Stimulated activated CD8-positive, alpha-beta memory T cell treated with anti-CD3 and anti-CD28 coated beads, Interleukin-7, amount 100 ng/mL, for 1 hour (primary cell): ENCODE measurements at places on chromosomes 7 and 10.

- no peak for DNase-seq
These were observed 17.2 kb upstream of the AGR2 start for GRCh38 chr7:16822029-16822428.

- no peak for DNase-seq
These were observed 85.5 kb upstream of the SLC25A13 start for GRCh38 chr7:96407427-96407826.

DNA sequence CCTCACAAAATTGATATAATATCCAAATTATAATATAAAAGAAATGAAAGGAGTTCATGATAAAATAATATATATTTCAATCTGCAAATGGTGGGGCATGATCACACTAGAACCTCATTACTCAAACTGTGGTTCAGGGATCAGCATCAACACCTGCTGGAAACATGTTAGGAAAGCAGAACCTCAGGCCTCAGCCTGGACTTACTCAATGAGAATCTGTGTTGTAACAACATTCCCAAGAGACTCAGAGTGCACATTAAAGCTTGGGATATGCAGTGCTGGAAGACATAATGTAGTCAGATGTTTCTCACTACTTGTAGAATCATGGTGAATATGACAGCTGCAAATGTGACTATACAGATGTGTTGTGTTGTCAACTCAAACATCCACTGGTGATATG, 81.7 kb upstream of the ITPRID1 start:
- no peak for DNase-seq

DNA sequence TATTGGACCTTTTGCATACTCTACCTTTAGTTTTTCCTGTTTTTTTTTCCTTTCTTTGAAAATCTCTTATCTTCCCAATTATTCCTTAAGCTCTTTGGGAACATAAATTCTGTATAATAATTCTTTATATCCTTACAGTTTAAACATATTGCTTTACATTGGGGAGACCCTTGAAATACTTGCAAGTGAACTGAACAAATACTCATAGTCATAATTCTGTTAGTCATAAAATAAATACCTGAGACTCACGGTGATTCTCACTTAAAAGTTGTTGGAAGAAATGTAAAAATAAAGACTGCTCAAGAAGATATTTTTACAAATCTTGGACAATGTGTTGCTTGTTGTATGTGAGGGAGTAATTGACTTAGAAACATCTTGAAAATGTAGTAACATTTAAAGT, 515.2 kb upstream of the POT1 start:
- no peak for DNase-seq

DNA sequence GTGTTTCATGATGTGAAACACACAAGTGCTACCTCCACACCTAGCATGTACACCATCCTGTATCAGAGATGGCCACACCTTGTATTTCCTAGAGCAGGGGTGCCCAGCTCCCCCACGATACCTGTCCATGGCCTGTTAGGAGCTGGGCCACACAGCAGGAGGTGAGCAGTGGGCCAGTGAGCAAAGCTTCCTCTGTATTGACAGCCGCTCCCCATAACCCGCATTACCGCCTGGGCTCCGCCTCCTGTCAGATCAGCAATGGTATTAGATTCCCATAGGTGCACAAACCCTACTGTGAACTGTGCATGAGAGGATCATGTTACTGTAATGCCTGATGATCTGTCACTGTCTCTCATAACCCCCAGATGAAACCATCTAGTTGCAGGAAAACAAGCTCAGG, 145.6 kb upstream of the RNF32 start:
- DNase-seq: no peak

DNA sequence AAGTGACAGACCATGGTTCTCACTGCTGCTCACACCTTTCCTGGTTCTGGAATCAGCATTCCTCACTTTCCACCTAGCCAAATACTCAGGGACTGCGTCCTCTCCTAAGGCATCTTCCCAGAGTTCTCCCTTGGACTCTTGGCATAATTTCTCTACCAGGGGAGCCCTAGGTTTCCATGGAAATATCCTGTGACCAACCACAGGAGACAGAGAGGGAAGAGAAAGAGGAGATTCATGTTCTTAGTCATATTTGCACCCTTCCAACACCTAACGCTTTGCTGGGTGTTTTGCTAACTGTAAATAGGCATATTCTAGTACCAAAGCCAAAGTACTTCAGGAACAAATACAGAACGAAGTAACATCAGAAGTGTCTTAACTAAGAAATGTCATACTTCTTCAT, 28.6 kb downstream of the DENND11 start:
- no peak for DNase-seq

GRCh38 chr10:72449941-72450441, 95.3 kb upstream of the DNAJB12 start:
- no peak for DNase-seq

DNA sequence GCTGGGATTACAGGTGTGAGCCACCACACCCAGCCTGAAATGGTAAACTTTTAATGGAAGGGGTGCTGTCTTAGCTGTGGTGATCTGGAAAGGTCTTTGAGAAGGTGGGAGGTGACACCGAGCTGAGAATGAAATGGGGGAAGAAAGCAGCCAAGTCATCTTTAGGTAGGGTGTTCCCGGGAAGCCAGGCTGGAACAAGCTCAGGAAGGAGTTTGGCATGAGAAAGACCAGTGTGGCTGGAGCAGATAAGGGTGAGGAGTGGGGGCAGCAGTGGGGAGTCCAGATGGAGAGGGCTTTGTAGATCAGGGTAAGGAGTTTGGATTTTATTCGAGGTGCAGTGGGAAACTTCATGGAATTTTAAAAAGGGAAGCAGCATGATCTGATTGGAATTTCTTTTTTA, 30.0 kb downstream of the KIFBP start:
- no peak for DNase-seq

GRCh38 chr7:142827951-142828500, 26.9 kb upstream of the EPHB6 start:
- DNase-seq: no peak

DNA sequence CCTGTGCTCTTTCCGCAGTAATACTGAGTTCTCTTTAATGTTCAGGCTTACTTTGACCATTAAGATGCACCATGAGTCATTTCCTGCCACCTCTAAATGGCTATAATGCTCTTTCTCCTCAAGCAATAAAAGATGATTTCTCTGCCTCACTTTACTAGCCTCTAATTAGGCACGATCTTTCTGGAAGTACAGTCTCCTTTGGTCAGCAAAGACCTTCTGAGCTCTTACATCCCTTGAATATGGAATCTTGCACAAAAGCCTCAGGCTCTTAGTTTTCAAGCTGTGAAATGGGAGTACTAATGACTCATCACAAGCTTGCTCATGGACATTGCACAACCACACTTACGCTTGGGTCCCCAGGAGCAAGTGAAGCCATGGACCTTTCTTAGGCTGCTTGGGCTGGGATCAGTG, 85.9 kb downstream of the FRMD4A start:
- no peak for DNase-seq

GRCh38 chr7:127582361-127582760, 3.0 kb downstream of the GCC1 start:
- DNase-seq: no peak

GRCh38 chr7:26735976-26736600, 128.3 kb downstream of the SKAP2 start:
- no peak for DNase-seq

GRCh38 chr7:1095621-1096155, 7.8 kb downstream of the GPER1 start:
- DNase-seq: no peak

DNA sequence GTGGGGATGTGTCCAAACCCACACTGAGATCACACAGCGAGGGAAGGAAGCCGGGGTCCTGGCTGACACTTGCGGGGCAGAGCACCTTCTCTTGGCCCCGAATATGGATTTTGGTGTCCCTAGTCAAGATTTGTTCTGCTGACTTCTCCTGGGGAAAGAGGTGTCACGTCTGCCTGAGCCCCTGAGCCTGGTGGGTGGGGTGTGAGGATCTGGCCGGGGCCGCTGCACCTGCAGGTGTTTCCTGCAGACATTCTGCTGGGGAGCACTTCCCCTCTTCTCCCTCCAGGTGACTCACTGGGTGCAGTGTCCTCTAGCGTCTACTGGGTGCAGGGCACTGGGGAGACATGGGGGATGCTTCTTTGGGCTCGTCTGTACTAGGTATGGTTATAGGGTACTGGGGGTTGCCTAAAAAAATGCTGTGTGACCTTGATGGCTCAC, 99.2 kb downstream of the GRK5 start:
- peak; percentile 34 for DNase-seq

DNA sequence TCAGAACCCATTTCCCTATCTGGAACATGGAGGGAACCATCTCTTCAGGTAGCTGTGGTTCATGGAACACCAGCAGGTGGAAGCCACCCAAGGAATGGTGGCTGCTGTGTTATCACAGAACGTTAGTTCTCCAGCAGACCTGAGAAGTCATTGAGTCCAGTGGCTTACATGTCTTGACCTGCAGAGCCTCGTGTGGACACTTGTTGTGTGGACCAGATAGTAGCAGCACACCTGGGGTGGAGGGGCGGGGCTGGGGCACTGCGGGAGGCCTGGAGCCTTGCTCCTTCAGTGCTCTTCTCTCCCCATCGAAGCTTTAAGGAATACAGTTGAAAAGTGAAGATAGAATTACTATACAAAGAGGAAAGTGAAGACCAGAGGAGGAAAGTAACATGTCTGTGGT, 42.4 kb downstream of the VWA2 start:
- DNase-seq: no peak

GRCh38 chr7:14092331-14092730, 102.9 kb upstream of the ETV1 start:
- no peak for DNase-seq

GRCh38 chr7:16688249-16688648, 42.3 kb downstream of the BZW2 start:
- DNase-seq: no peak

DNA sequence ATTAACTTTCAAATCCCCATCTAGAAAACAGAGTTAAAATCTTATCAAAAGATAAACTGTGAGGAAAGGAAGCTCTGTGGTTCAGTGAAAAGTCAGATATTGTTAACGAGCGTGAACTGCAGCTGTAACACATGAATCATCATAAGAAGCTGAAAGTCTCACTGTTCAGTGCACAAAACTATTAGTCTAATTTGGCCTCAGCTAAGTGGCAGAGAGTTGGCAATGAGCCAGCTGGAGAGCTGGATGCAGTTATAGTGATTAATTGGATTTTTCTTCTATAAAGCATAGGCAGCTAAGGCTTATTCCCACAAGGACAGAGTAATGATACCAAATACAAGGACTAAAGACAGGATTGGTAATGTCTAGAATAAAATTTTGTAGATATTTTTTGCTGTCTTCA, 101.1 kb upstream of the ABCB5 start:
- DNase-seq: no peak

DNA sequence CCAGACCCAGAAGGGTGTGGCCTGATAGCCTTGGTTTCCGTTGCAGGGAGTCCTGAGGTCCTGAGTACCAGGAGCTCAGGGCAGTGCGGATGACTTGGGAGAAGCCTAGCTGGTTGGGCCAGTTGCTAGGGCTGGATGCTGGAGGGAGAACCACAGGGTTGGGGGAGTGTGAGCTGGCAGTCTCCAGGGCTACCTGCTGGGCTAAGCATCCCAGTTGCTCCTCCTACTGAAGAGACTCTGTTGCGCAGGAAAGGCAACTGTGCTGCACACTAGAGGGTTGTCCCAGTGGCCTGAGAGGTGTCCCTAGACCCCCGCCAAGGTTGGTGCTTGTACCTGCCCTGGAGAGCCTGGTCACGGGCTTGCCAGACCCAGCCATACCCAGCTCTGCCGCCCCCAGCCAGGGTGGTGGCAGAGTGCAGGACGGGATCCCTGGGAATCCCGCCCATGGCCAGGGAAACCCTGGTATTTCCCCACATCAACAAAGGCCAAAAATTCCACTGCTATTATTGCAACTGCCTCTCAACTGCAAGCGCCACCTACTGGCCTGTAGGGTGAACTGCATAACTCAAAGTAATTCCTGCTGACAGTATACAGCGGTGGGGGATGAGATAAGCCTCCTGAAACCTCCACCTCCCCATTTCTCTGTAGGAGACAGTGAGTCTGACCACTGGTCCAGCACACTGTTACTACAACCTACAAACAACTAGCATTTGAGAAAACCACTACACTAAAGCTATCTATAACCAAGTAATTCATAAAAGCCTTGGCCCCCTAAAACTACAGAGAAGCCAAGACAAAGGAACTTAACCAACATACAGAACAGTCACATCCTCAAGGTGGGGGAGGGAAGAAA, 67.6 kb upstream of the DDC start:
- DNase-seq: peak; percentile 14

DNA sequence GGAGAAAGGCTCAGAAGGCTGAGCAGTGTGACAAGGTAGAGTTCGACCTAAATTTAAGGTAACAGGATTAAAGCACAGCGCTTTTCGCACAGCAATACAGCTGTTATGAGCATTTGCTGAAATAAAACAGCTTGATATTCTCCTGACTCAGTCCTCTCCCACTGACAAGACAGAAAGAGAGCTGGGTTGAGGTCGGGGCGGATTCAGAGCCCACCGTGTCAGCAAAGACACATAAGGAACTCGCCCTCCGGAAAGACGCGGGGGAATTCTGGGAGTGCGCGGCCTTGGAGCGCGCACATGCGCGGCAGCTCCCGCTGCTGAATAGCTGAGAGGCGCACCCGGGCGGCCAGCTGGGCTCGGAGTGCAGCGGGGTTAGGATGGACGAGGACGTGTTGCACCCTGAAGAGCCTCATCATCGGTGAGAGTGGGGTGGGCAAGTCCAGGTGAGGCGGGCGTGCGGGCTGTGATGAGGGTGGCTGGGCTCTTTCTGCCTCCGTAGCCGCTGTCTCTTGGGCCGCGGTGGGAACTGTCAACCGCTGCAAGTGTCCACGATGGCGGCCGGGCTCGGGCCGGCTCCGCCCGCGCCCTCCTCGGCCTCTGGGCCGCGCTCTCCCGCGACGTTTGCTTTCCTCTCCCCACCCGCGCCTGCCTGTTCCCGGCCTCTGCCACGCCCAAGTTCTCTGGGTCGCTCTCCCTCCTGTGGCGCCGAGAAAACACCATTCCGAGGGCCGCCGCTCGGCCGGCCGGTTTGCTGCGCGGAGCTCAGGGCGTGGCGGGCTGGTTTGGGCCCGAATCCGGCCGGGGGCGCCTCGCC, 120.6 kb downstream of the LYZL1 start:
- no peak for DNase-seq

- no peak for DNase-seq
These were observed 101.5 kb downstream of the FOXL3 start for GRCh38 chr7:391411-391951.

DNA sequence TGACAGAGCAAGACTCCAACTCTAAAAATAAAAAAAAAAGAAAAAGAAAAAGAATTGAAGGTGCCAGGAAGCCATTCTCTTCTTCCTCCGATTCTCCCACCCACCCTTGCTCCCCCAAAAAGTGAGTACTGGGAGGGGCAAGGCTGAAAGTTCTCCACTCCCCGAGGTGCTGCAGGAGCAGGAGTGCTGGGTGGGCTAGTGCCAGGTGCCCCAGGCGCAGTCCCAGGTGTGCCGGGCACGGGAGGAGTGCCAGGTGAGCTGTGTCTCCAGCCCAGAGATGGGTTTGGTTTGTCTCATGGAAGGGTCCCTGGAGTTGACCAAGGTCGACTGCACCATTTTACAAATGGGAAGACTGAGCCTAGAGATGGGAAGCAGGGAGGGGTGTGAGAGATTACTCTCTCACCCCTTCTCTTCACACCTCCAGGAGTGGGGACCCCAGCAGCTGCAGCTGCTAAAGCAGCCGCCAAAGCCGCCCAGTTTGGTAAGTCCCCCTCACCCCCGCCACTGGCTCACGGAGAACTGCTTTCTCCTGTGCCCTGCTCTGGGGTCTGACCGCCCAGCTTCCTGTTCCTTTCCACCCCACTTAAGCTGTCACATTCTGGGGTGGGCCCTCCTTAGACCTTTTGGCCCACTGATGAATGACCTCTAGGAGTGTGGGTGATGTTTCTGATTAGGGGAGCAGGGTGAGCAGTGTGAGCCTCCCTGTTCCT, 26.2 kb upstream of the LIMK1 start:
- no peak for DNase-seq

- no peak for DNase-seq
These were observed 25.6 kb downstream of the PAPOLB start for GRCh38 chr7:4836206-4836661.
